ENCODE measurements at places on chromosomes 12 and 14.

DNA sequence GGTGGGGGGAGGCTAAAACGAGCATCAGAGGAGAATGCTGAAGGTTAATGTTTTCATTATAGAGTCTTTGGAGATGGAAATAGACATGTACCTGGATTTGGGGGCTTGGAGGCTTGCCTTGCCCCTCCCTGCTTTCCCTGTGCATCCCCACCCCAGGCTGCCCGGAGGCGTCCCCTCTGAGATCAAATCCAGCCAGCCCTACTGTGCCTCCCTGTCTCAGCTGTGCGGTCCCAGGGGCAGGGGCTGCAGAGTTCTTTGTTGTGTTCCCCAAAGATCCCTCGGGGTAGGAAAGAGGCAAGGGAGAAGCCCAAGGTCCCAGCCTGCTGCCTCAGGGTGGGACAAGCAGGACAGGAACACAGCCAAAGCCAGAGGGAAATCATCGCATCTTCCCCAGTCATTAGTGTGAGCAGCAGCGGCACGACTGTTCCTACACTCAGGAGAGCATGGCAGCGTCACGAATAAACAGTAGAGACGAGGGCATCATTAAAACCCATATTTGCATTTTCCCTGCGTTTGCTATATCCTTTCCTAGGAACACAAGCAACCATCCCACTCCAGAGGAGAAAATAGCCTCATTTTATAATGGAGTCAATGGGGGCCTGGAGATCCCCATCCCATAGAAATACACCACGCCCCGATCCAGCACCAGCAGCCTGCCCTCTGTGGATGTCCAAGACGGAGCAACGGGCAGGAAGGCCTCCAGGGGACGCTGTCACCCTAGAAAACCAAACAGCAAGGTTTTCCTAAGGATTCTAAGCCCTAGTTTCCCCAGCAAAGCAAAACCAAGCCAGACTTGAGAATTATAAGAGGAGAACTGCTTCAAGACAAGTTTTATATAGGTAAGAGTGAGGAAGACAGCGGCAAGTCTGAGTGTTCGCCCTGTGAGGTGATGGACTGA lies 32.4 kb downstream of the ANO2 start:
- DNase-seq = no peak

DNA sequence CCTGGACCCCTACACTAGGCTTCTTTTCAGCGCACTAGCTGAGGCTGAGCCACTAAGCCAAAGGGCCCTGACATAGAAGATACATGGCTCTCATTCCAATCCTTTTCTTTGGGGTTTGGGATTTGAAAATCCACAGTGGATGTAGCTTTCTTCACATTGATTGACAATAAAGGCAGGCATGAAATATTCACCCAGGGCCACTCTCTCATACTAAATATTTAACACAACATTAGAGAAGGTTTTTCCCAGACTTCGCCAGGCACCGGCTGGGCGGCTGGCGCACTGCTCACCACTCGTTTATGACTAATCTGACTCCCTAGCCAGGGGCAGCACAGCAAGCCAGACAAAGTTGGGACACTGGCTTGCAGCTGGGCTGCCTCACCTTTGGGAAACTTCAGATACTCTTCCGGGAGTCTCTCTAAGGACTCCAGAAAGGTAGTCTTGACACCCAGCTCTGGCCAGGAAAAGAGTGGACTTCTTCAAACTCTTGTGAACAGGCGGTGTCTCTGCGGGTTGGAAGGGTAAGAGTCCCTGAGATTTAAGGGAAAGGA lies 699 bp upstream of the HOXC11 start:
- no peak for DNase-seq

GRCh38 chr14:94540031-94540794 lies 21.0 kb upstream of the SERPINA4 start:
- no peak for DNase-seq

GRCh38 chr12:48929551-48929950 lies 4.3 kb upstream of the FKBP11 start:
- DNase-seq = no peak
